ENCODE measurements at places on chromosomes 2 and 18.

DNA sequence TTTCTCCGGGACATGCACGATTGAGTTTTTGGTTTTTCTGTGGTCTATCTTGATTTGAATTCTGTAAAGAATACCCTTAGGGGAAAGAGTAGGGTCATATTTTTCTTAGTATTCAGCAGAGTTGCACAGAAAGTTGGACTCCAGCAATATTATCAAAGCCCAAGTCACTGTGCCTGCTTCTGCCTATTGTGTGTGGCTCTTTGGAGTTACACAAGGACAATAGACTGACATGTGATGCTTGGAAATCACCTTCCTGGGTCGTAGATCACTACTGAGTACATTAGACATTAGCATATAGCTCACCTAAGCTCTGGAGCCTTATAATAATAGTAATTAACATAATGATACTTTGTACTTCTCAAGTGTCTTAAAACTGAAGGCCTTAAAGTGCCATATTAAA is 238.8 kb upstream of the FOSL2 start:
- DNase-seq, result no peak

- DNase-seq, result no peak
Measured at GRCh38 chr2:9074930-9075329, 71.4 kb upstream of the MBOAT2 start.

GRCh38 chr2:86433137-86433536 is 8.0 kb upstream of the KDM3A start:
- DNase-seq, result no peak

DNA sequence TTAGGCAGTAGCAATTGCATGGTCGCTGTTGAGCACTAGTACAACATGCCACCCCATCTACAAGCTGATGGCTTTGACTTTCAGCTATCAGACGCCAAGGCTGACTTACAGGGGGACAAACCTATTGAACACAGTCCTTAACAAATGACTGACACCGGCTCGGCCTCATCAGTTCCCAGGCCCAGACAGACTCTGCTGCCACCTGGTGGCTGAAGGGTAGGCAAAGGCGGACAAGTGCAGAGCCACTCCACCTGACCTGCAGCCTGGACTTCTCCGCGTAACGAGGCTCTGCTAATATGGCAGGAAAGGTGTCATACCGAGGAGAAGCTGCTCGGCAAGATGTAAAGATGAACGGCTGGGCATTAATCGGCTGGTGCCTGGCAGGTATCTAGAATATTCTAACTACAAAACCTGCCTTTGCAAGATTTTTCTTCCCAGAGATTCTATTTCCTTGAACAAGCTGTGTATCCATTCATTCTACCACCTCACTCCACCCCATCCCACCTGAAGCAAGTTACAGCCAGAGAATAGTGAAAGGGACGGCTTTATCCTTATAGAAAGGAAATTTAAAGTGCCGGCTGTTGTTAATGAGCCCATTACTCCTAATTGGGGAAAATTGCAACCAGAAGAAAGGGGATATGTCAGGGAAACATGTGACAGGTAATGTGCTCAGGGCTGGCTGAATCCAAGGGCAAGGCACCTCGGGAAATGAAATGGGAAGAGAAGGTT is 67.4 kb downstream of the STEAP3 start:
- DNase-seq, result no peak

DNA sequence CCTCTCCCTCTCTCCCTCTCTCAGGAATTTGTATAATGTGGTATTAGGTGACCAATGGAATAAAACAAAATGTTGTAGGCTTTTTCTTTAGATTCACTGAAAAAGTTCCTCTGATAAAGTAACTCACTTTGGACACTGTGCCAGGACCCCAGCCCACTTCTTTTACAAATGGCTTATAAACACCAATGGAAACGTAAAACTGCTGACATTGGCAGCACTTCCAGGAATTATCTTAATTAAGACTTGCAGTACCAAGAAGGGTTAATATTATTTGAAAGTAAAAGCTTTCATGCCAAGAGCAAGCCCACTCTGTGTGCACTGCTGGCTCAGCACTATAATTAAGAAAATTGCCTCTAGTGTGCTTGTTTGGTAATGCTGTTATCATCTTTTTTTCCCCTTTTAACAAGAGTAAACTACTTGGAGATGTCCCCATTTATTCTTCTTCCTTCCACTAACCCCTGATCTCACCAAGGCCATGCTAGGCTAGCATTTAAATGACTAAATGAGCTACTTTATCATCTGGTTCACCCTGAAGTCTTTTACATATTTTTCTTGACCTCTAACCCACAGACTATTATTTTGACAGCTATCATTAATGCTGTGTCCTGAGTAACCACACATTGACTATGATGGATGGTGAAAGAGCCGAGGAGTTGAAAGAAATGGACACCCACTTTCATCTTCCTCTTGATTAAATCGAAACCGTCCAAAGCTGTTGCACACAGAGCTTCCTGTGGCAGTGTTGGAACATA is 232.2 kb upstream of the ETAA1 start:
- no peak for DNase-seq

DNA sequence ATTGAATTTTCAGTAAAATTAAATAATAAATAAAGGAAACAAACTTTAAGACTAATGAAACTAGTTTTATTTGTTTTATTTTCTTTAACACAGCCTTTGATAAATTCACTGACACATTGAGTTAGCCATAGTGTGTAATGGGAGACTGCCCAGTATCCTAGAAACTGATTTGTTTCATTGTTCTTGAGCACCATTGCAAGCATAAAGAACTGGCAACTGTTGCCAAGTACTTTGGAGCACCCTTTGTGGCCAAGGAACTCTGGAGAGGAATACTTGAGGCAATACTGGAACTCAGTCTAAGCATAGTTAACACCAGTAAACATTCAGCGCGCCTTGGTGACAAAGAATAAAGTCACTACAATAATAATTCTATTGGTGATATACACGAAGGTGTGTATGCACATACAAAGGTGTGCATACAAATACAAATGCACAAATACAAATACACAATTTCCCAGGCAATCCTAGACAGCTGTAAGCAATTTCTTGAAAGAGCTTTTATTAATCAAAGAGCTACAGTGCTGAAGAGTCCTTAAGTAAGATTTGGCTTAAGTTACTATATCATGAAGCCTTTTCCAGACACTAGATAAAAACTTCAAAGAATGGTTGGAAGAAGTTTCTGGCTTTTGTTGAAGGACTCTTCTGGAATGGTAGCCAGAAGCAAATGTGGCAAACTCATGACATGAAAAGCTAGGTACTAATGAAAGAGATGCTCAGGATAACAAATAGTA is 1371.2 kb downstream of the LRP1B start:
- DNase-seq, result no peak

- no peak for DNase-seq
Measured at GRCh38 chr2:203787979-203788378, 79.6 kb upstream of the CTLA4 start.

DNA sequence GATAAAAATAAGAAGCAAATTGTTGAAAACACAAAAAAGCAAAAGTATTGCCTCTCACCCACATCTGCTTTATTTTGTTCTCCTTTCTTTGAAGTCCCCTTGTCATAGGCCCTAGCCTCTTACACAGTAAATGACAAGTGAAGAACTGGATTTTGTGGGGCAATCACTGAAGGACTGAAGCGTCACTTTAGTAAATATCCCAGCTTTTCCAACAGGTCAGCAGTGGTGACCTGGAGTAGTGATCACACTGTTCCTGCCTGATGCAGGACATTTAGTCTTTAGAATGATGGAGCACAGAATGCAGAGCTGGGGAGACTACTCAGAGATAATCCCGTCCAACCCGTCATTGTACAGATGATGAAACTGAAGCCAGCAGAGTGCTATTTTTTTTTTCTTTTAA is 28.1 kb upstream of the TDRD15 start:
- no peak for DNase-seq

DNA sequence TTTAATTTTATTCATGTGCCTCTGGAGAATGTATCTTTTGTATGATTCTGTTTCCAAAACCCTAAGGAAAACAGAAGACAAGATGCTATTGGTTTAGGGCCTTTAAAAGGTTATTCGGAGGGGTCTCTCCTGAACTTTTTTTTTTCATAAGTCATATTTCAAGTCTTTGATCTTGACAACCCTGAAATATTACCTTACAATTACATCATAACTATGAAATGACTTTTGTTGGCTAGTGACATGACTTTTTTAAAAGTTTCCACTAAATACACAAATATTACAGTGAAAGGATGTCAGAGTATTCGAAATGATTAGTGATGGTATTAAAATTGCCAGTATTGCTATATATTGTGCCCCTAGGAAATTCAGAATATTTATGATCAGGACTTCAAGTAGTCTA is 31.8 kb upstream of the FZD7 start:
- DNase-seq, result no peak

DNA sequence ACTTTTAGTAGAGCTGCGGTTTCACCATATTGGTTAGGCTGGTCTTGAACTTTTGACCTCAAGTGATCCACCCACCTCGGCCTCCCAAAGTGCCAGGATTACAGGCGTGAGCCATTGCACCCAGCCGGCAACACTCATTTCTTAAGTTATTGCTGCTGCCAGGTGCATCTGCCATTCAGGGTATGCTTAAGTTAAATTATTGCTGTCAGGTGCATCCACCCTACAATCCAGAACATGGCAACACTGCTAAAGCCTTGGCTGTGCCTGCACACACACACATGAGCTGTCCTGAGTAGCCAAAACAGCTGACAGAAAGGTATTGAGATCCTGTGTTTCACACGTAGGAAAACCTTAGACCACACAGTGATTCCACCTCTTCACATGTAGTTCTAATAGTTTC is 148.2 kb downstream of the FAM161A start:
- DNase-seq, result no peak

GRCh38 chr2:171595456-171595855 is 73.2 kb downstream of the CYBRD1 start:
- DNase-seq, result no peak

- DNase-seq, result no peak
Measured at GRCh38 chr2:145495590-145495989, 975.7 kb upstream of the ZEB2 start.

DNA sequence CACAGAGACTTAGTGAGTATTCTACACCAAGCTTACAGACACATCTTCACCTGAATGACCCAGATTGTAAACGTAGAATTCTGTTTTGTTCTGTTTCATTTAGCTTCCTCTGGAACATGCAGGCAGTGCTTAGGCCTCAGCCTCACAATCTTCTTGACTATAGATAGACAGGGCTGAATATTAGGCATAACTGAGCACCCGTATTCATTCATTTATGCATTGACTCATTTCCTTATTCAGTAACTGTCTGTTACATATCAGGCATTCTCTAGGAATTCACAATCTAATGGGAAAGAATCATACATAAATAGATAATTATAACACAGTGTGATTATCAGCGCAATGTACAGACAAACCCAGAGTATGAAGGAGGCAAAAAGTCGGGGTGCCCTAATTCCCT is 124.9 kb upstream of the ETAA1 start:
- no peak for DNase-seq

GRCh38 chr2:155815851-155816250 is 516.7 kb downstream of the NR4A2 start:
- DNase-seq, result no peak

- DNase-seq, result no peak
Measured at GRCh38 chr2:158953926-158954763, 14.3 kb upstream of the TANC1 start.

DNA sequence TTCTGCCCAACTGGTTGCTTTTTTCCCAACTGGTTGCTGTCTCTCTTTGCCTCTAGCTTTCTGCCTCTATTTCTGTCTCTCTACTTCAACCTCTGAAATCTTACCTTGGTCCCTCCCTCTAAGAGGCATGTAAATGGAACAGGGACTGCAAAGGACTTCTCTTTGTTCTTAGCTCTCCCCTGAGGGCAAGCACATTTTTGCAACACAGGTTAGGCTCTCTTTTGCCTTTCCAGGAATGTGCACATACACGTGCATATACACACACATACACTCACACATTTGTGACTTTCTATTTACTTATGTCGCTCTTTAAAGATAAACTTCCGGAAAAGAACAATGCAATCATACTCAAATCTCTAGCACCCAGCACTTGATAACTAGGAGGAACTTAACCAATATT is 262.6 kb upstream of the DDX18 start:
- DNase-seq, result no peak

- no peak for DNase-seq
Measured at GRCh38 chr2:140457483-140457882, 1673.3 kb downstream of the LRP1B start.

GRCh38 chr18:45496741-45497140 is 118.5 kb upstream of the SLC14A2 start:
- no peak for DNase-seq

GRCh38 chr18:30486856-30487255 is 555.7 kb downstream of the DSC3 start:
- DNase-seq, result no peak

DNA sequence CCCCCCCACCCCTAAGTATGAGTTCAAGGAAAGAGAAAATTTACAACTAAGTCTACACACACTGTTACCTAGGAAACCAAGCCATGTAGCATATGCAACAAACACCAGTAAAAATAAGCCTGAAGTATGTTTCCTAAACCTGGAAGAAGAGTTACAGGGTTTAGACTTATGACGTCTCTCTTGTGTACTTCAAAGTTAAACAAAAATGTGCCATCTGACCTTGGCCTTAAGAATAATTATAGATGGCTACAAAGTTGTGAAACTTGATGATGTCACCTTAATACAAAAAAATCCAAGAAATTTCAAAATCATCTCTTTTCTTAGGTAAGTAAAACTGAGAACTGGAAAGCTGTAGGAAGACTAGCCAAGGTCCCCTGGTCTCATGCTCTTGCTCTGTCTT is 297.6 kb upstream of the NRXN1 start:
- no peak for DNase-seq

- no peak for DNase-seq
Measured at GRCh38 chr2:145020694-145021093, 500.8 kb upstream of the ZEB2 start.

DNA sequence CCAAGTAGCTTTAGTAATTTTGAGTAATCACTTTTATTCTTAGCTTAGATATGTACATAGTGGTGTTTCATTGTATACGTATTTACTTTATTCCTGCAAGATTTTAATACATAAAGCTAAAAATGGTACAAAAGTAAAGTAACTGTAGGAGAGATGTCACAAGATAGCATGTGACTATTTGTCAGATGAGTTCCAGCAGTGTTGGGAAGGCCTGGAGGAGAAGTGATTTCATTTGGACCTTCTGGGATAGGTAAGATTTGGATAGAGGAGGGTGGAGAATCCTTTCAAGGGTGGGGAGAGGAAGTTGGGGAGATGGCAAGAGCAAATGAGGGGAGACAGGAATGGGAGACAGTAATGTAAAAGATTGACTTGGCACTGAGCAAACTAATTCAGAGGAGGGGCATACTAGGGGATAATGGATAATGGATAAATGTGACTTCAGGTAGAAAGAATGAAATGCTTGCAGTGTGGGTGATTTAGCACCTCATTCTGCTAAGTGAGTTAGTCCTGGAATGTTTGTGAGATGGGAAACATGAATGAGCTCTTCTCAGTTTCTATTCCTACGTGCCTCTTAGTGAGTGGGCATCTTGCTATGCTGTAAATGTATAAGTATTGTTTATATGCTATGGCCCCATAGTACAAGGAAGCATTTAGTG is 10.5 kb downstream of the WDR43 start:
- no peak for DNase-seq

All from activated CD4-positive, CD25-positive, alpha-beta regulatory T cell treated with anti-CD3 and anti-CD28 coated beads, Interleukin-2, amount 50 U/mL, for 72 hours (primary cell).